ENCODE measurements at places on chromosomes 3 and 15.

DNA sequence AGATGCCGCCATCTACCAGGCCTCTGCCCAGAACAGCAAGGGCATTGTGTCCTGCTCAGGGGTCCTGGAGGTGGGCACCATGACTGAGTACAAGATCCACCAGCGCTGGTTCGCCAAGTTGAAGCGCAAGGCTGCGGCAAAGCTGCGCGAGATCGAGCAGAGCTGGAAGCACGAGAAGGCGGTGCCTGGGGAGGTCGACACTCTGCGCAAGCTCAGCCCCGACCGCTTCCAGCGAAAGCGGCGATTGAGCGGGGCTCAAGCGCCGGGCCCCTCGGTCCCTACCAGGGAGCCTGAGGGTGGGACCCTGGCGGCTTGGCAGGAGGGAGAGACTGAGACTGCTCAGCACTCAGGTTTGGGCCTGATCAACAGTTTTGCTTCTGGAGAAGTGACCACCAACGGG lies 22.6 kb downstream of the ALPK3 start:
- no peak for DNase-seq

DNA sequence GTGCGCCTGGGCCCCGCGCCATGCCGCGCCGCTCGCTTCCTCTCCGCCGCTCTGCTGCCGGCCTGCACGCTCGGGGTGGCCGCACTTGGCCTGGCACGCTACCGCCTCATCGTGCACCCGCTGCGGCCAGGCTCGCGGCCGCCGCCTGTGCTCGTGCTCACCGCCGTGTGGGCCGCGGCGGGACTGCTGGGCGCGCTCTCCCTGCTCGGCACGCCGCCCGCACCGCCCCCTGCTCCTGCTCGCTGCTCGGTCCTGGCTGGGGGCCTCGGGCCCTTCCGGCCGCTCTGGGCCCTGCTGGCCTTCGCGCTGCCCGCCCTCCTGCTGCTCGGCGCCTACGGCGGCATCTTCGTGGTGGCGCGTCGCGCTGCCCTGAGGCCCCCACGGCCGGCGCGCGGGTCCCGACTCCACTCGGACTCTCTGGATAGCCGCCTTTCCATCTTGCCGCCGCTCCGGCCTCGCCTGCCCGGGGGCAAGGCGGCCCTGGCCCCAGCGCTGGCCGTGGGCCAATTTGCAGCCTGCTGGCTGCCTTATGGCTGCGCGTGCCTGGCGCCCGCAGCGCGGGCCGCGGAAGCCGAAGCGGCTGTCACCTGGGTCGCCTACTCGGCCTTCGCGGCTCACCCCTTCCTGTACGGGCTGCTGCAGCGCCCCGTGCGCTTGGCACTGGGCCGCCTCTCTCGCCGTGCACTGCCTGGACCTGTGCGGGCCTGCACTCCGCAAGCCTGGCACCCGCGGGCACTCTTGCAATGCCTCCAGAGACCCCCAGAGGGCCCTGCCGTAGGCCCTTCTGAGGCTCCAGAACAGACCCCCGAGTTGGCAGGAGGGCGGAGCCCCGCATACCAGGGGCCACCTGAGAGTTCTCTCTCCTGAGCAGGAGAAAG lies 951 bp downstream of the GPR62 start:
- DNase-seq = no peak

GRCh38 chr15:80864666-80865065 lies 85.5 kb downstream of the CEMIP start:
- no peak for DNase-seq

GRCh38 chr15:62455441-62455921 lies 290.4 kb upstream of the C2CD4B start:
- DNase-seq = no peak

GRCh38 chr3:182725372-182726251 lies 67.7 kb upstream of the ATP11B start:
- no peak for DNase-seq

DNA sequence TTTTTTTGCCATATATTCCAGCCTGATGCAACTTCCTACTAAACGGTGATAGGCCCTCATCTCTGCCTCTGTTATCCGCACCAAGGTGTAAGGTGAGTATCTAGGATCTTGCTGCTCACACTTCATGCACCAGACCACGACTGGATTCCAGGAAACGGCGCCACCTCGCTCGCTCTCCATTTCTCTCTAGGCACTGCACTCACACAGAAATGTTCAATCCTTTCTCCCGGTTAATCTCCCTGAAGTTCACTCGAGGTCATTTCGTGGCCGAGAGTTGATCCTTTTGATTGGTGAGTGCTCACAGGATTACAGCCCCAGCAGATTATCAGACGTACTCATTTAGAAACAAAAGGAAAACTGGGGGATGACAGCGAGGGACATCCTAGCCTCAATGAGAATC lies 28.1 kb downstream of the MCF2L2 start:
- no peak for DNase-seq

DNA sequence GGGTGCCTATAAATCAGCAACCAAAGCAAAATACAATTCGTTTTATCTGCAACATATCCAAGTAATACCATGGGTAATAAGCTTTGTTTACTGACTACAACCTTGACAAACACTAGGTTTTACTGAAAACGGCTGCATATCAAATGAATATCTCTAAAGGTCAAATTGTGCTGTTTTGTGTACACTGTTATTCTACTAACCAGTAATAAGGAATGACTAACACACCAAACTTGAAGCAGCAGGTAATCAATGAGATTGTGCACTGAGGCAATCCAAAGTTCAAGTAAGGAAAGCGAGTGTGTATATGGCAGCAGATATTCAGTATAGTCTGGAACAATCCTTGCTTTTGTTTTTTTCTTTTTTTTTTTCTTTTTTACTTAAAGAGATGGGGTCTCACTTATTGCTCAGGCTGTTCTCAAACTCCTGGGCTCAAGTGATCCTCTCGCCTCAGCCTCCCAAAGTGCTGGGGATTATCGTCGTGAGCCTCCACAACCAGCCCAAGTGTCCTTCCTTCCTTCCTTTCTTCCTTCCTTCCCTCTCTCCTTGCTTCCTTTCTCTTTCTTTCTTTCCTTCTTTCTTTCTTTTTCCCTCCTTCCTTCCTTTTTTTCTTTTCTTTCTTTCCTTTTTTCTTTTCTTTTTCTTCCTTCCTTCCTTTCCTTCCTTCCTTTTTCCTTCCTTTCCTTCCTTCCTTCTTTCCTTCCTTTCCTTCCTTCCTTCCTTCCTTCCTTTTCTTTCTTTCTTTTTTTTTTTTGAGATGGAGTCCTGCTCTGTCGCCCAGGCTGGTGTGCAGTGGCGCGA lies 34.9 kb downstream of the AP3S2 start:
- DNase-seq = no peak

GRCh38 chr15:55989383-55989782 lies 4.0 kb downstream of the NEDD4 start:
- DNase-seq = no peak

DNA sequence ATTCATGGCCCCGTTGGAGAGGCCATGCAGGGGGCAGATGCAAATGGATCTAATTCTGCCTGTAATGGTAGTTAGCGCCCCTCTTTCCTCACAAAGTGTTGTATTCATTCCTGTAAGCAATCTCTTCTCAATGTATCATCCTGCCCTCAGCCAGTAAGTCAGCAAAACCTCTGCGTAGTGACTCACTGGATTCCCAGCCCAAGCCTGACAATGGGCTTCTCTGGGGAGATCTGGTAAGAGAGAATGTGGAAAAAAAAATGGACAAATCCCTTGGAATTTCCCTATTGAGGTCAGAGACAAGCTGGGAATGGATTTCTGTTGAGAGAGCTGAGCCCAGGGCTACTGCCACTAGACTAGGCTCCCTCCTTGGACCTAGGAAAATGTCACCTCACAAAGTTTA lies 25.4 kb downstream of the ADPGK start:
- no peak for DNase-seq

- no peak for DNase-seq
Measured at GRCh38 chr3:59192473-59192872, 142.6 kb upstream of the CFAP20DC start.

DNA sequence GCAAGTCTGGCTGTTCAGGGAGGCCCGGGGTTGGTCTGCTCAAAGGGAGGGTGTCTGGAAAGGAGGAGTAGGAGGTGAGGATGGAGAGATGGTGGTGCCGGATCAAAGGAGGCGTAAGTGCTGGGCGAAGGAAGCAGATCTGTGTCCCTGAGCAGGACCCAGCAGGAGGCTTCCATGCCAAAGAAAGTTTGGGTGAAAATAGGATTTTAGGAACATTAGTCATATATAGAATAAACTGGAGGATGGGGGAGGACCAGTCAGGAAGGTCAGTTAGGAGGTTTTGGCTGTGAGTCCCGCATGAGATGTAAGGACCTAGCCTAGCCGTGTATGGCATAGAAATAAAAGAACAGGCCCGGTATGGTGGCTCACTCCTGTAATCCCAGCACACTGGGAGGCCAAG lies 28.6 kb upstream of the VPS8 start:
- DNase-seq = no peak

DNA sequence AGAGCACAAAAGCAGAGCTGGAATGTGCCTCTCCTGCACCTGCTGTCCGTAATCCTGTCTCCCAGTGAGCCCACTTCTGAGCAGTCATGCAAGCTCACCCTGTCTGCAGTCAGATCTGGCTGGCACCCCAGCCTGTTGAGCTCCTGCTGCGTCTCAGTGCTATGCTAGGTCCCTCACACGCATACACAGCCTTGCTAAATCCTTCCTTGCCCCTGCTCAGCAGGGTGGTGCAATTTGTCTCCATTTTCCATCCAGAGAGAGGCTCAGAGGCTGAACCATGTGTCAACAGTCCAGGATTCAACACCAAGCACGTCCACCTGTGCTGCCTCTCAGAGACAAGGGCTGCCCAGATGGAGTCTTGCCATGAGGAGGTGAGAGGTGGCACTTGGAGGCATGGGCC lies 11.0 kb downstream of the POMGNT2 start:
- DNase-seq = no peak

- no peak for DNase-seq
Measured at GRCh38 chr3:62159709-62160092, 213.6 kb downstream of the FEZF2 start.

- no peak for DNase-seq
Measured at GRCh38 chr3:98329392-98330124, 24.1 kb upstream of the OR5K4 start.

- DNase-seq = no peak
Measured at GRCh38 chr3:2023959-2024358, 74.7 kb upstream of the CNTN4 start.

GRCh38 chr15:57144448-57144847 lies 226.0 kb downstream of the TCF12 start:
- DNase-seq = no peak

GRCh38 chr3:107209302-107209990 lies 167.8 kb upstream of the CCDC54 start:
- DNase-seq = no peak

DNA sequence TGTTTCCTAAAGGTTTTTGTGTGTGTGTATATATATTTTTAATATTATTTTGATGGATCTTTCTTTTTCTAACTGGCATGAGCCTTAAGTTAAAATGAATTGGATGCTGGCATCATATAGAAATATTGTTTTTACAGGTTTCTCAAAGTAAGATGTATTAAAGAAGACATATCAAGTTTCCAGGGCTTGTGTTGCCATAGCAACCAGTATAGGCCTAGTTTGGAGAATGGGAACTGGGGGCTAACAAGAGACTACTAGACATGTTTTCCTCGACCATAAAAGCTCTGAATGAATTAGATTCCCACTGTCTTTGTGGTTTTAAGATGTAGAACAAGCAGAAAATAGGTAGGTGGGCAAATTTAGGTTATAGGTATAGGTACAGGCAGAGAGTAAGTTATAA lies 771.4 kb downstream of the TUSC7 start:
- no peak for DNase-seq

DNA sequence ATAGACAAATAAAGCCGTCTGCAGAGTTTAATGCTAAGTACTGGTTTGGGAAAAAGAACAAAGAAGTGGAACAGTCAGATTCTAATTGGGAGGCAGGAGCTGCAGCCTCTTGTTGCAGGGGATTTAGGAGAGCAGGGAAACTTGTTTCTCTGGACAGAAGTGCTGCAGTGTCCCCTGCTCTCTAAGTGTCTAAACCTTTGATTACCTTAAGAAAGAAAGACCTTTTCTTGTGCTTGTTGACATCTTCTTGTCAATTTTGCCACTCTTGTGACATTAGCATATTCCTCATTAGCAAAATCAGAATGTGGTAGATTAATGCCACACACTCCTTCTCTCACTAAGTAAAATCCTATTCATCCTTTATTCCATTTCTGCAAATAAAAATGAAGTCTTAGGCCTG lies 38.8 kb downstream of the TRAT1 start:
- no peak for DNase-seq

DNA sequence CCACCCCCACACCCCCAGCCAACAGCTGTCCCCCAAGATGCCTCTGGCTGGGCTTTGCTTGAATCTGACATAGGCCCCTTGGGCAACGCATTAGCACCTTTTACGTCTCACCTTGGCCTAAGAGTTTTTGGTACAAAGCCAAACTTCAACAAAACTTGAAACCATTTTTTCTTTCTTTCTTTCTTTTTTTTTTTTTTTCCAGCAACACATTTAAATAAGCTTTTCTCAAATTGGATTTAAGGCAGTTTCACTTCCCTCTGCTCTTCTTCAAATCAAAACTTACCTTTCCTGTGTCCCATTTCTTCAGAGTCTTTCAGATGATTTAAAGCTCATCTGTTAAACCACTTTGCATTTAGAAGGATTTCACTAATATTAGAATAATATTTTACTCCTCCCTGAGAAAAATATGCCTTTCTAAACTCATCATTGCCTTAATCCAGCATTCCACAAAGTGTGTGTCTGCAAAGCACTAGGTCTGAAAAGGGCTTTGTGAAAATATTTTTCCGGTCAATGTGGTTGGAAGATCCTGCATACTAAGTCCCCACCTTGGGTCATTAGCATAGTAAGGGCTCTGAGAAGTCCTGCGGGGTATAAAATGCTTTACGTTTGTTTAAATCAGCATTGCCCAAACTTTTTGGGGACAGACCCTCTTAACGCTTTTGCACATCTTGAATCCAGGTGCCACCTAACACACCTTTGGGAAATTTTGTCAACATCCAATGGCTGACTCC lies 217.0 kb downstream of the TLE3 start:
- DNase-seq = no peak

- no peak for DNase-seq
Measured at GRCh38 chr15:96292635-96293034, 37.9 kb upstream of the NR2F2 start.

GRCh38 chr15:26888761-26889160 lies 21.9 kb downstream of the GABRA5 start:
- DNase-seq = no peak

DNA sequence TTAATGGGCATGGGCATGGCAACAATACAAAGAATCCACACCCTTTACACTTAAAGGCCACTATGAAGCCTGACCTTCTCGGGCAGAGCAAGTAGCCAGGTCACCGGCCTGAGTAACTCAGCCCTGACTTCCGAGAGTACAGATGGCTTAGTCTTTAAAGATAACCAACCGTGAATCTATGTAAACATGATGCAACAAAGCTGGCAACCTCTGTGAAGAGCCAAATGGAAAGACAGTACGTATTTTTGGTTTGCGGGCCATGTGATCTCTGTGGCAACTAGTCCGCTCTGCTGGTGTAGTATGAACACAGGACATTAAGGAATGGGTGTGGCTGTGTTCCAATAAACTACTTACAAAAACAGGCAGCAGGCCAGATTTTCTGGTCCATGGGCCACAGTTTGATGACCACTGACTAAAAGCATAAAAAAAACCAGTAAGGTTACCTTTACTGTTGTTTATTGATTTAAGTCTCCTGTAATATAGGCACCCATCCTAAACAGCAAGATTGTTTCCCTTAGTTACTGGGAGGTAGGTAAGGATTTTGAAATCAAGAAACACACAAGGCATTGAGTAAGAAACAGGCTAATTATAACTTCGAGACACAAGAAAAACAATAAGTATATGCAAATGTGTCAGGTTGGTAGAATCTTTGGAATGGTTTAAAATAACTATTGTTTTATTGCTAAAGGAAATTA lies 14.5 kb downstream of the RIOX2 start:
- no peak for DNase-seq

GRCh38 chr3:47083786-47084185 lies 80.1 kb downstream of the SETD2 start:
- no peak for DNase-seq
